ENCODE measurements at places on chromosomes 4 and X.

DNA sequence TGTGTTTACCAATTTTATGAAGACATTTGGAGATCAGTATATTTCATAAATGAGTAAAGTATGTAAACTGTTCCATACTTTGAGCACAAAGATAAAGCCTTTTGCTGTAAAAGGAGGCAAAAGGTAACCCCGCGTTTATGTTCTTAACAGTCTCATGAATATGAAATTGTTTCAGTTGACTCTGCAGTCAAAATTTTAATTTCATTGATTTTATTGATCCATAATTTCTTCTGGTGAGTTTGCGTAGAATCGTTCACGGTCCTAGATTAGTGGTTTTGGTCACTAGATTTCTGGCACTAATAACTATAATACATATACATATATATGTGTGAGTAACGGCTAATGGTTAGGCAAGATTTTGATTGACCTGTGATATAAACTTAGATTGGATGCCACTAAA is 1.9 kb downstream of the FMR1 start:
- no peak for DNase-seq

- no peak for DNase-seq
Observed at GRCh38 chr4:38662522-38663089, 1.4 kb upstream of the KLF3 start.

DNA sequence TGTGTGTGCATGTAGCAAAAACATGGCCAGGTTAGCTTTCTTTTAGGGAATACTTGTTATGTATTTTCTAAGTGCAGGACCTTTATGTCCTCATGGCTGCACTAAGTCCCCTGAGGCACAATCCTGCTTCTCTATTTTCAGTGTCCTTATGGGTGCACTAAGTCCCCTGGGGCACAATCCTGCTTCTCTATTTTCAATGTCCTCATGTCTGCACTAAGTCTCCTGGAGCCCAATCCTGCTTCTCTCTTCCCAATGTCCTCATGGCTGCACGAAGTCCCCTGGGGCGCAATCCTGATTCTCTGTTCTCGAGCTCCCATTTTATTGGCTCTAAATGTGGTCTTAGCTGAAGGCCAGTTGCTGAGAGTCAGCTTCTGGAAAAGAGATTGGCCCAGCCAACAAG is 49.7 kb upstream of the GPRIN3 start:
- DNase-seq: no peak

- DNase-seq: no peak
Observed at GRCh38 chr4:145320294-145320693, 139.9 kb upstream of the OTUD4 start.
